ENCODE measurements at places on chromosomes 3 and 15.

GRCh38 chr3:60131618-60132017, 1081.8 kb upstream of the CFAP20DC start:
- DNase-seq, result no peak

DNA sequence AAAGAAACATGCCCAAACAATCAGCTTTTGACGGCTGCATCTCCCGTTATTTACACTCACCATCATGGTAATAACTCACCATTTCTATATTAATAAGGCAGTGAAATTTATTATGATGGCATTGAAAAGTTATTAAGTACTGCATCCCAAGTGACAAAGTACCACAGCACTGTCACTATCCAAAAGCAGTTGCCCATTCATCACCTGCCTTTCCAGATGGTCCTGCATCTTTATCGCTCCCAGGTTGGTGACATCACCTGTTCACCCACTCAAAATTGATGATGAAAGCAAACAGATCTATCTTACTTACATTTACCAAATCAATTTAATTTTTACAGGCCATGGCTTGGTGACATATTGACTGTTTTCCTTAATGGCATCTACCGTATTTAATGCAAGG, 299.0 kb downstream of the MECOM start:
- DNase-seq, result no peak

- no peak for DNase-seq
Measured at GRCh38 chr3:119796368-119796767, 14.5 kb downstream of the NR1I2 start.

GRCh38 chr3:22585504-22585903, 617.6 kb upstream of the UBE2E2 start:
- no peak for DNase-seq

- DNase-seq, result no peak
Measured at GRCh38 chr3:158660711-158661110, 11.7 kb downstream of the LXN start.

- no peak for DNase-seq
Measured at GRCh38 chr15:56725386-56725785, 7.9 kb downstream of the ZNF280D start.

- no peak for DNase-seq
Measured at GRCh38 chr3:192481638-192482037, 245.7 kb downstream of the FGF12 start.

DNA sequence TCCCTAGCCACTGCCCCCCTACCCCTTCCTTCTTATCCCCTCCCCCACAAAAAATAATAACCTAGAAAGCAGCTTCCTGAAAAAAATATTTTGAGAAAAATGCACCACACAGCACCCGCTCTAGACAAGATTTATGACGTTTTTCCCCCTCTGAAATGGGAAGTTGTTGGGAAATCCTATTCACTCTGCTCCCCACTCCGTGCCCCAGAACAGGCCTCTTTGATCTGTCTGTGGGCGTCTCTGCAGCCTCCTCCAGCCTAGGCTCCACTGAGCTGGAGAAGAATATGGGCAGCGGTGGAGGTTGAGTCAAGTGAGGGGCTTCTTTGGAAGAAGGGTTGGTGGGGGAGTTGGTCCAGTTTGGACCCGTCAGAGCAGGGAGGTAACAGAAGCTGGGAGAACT, 28.5 kb upstream of the POLG start:
- DNase-seq, result no peak

DNA sequence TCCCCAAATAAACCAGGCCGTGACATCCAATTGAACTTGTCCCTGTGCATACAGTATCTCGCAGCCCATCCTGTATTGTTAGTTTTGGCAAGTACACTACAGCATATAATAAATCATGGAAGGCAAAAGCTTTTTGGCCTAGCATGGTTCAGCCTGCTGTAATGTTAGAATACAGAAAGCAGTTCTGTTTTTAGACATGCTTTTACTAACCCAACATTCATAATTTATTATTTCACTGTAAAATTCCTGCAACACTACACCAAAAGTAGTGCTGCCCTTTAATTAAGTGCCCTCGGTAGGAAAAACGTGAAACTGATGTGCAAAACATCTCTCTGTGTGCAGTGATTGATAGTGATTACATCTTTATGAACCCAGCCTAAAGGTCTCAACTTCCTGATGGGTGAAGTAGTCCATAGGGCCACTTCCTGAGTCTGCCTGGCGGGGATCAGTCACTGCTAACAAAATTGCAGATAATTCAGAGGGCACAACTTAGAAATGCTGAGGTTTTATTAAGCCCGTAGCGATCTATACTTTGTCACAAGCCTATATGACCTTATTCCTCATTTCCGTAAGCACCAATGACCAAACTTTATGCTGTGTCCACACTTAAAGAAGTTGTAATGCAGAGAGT, 227.8 kb downstream of the CDIN1 start:
- no peak for DNase-seq

DNA sequence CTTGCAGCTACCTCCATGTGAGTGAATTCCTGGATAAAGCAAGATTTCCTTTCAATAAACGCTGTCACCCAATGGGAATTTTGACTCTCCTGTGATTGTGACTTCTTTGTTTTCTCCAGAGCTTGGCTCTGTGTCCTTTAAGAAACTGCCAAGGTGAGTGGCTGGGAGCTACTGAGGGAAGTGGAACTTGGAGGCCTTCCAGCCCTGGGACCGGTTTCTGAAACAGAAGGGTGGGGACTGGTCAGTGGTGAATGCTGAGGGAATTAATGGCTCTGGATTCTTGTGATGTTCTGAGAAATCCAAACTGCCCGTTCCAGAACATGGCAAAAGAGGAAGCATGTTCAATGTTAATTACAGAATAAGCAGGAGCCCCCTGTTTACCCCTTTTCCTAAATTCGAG, 41.1 kb upstream of the MYZAP start:
- peak; percentile 23 for DNase-seq

DNA sequence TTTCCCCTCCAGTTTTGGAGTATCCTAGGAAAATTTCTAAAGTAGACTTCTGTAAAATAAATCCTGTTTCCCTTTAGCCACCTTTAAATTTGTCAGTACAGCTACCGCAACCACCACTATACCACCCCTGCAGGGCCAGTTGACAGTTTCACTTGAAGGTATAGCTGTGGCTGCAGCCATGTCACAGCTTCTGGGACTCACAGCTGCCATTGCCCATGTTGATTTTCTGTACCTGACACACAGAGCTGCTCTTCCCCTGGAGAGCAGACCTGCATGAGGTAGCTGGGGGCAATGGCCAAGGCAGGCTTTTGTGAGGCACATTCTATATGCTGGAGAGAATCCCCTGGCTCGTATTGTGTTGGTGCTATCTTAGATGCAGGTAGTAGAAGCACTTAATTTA, 345.4 kb downstream of the LRTM1 start:
- DNase-seq, result no peak

- DNase-seq, result no peak
Measured at GRCh38 chr15:47750030-47750739, 32.9 kb downstream of the SEMA6D start.

DNA sequence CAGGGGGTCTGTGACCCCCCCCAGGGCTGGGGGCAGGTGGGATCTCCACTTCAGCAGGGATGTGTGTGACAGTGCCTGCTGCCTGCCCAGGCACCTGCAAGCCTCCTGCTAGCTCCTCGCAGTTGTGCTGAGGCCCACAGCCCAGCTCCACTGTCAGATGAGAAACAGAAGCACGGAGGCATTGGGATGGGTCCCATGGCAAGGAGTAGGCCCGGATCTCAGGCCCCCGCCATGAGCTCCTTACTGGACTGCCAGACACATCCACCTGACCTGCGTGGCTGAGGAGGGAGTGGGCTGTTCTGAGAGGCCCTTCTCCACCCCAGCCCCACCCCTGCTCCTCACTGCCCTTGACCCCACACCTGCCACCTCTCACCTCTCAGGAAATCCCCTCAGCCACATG, 18.2 kb upstream of the SKOR1 start:
- DNase-seq, result no peak

GRCh38 chr15:42087926-42088800, 6.2 kb downstream of the PLA2G4D start:
- DNase-seq, result no peak

DNA sequence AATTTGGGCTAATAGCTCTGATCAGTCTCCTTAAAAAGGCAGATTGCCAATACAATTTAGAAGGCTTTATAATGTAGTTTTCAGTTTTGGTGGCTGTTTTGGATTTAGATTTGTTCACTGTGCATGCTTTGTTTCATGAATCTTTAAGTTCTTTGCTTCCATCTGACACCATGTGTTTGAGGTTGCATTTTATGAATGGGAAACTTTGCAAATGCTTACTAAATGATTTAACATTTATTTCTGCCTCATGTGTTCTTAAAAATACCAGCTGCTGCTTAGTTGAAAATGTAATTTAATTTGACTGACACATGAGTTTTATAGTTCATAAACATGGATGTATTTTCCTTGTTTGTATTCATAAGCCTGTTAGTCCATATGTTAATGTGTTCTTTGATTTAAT, 78.6 kb downstream of the RNF13 start:
- no peak for DNase-seq

- DNase-seq, result no peak
Measured at GRCh38 chr15:64898406-64898805, 13.3 kb upstream of the ANKDD1A start.

DNA sequence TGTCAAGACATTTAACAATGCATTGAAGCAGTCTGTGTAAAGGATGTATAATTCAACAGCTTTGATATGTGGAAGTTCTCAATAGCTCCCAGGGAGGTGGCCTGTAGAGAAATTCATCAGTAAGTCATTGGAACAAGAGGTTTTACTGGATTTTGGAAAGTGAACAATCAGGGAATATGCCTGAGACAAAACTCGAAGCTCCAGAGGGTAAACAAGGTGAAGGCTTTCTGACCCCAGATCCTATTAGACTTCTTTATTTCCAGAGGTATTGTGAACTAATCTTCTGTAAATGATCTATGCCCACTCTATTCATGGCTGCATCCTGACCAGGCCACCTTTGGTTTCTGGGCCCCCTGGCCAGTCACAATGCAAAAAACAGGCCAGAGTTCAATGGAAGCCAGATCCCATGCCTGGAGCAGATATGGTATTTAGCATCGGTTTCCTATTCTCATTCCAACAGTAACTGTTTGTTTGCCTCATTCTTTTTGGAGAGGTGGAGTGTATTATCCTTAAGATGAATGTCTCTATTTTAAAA, 177.3 kb downstream of the SATB1 start:
- DNase-seq, result no peak
